SJSA1 (cell line): ENCODE measurements at places on chromosomes 6 and 20. TPM values are rescaled to one million over a fixed set of nuclear protein-coding genes. Genes with fewer than 3 reads are reported as not detected.
A peak's percentile ranks its signal among the peaks of the same experiment; 100 is the strongest.

Gene KHDRBS2
- not detected in 2 replicates for total RNA-seq

Gene CPNE5
- total RNA-seq = 0.08 TPM in 1 of 2 replicates, not detected in the other

- no peak for DNase-seq
Observed at GRCh38 chr6:87572021-87572420, 17.8 kb downstream of the RARS2 start.

DNA sequence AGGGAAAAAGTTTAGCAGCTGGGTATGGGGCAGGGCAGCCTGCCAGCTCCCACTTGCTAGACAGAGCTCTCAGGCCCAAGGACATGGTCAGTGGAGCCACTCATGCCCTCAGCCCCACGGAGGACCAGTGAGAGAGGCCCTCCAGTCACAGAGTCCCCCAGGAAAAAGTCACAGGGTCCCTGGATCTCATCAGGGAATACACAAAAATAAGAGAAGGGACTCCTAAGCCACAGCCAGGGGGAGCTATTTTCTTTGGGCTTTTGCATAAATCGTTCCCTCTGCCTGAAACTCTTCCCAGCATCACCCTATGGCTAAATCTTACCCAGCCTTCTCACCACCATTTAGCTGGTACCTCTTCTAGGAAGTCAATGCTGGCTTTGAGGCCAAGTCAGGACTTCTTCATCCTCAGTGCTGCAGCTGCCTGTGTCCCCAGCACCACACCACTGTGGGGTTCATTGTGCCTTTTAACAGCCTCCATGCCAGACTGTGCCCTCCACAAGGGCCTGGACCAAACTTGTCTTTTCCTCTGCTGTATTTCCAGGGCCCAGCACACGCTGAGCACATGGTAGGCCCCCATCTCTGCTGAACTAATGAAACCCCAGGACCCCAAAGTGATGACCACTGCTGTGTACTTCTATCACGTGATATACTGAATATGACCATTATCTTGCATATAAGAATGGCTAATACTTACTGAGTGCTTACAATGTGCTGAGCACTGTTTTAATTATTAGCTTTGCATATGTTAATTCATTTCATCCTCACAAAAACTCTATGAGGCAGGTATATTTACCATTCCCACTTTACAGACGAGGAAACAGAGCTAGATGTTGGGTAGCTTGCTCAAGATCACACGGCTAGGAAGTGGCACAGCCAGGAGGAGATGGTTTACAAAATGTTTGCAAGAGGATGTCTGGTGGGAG lies 2.0 kb downstream of the ZNF335 start:
- peak; percentile 47 for DNase-seq

DNA sequence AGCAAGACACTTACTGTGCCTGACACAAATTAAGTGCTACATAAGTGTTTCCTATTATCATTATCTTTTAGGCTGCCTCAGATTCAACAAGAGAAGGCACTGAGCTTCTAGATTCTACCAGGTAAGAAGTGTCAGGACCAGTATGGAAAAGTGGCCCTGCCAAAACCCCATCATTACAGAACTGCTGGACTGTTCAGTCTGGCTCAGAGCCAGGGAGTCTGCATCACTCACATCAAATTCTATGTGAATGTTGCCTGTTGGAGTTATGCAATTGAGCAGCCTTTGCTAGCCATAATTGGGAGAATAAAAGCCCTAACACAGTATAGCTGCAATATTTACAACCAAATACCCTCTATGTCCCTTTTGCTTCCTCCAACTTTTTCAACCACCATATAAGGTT lies 70.9 kb downstream of the ATG5 start:
- peak; percentile 38 for DNase-seq

DNA sequence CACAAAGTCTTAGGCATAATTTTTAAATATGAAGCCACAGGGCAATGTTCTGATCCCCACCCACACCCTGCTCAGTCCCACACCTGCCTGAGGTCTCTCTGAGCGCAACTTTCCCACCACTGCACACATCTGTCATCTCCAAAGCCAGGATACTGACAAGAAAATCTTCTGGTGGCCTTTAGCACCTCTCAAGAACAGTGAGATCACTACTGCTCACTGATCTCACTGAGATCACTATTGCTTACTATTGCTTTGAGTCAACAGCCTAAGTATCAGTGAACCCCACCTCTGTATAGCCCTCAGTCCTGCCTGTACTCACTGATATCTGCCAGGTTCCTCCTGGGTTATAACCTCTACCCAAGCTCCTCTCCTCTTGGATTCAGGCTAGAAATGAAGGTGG lies 6.4 kb downstream of the TNFRSF21 start:
- no peak for DNase-seq

GRCh38 chr6:38755207-38755606 lies 40.1 kb downstream of the DNAH8 start:
- DNase-seq = no peak

GRCh38 chr6:133190912-133191311 lies 50.2 kb upstream of the EYA4 start:
- no peak for DNase-seq

DNA sequence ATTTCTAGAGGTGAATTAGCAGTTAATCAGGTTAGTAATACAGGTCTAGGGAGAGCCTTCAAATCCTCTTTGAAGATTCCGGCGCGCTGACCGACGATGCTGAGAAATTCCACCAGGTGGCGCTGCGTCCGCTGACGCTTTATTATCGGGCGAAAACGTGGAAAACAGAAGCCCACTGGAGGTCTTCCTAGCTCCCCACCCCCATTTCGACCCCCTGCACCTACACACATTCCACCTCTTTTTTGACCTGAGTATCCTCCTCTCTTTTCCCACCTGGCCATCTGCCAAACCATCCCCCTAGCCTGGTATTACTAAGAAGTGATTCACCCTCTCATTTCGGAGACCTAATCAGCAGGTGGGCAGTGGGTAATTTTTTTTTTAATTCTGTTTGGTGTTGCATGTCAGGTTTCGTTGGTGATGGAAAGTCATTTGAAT lies 65.4 kb upstream of the RIN2 start:
- DNase-seq = peak; percentile 58
